Tibial nerve (tissue), 4 donors: ENCODE measurements at places on chromosomes 13 and 19. TPM values are rescaled to one million over a fixed set of nuclear protein-coding genes. Genes with fewer than 3 reads are reported as not detected.

DNA sequence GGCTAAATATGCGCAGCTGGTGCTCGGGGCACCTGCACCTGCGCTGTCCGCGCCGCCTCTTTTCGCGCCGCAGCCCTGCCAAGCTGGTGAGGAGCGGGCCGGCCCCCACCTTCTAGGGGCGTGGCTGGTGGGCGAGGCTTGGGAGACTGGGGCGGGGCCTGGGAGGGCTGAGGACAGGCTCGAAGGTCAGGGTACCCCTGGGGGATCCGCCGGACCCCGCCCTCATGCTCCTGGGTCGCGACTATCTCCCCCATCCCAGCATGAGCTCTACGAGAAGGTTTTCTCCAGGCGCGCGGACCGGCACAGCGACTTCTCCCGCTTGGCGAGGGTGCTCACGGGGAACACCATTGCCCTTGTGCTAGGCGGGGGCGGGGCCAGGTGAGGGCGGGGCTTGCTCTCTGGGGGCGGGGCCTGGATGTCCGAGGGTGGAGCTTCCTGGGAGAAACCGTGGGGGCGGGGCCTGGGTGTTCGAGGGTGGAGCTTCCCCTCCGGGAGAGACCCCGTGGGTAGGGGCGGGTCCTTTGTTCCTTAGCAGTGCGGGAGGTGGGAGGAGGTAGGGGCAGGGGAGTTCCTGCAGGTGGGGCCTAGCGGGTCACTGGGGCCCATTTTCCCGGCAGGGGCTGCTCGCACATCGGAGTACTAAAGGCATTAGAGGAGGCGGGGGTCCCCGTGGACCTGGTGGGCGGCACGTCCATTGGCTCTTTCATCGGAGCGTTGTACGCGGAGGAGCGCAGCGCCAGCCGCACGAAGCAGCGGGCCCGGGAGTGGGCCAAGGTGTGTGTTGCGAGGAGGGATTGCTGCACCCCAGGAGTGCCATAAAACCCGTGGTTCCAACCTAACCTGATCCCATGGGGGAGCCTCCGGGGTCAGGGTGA is 19.7 kb downstream of the PNPLA6 start:
- no peak for DNase-seq

GRCh38 chr13:37139356-37139755 is 33.9 kb upstream of the CSNK1A1L start:
- no peak for DNase-seq

DNA sequence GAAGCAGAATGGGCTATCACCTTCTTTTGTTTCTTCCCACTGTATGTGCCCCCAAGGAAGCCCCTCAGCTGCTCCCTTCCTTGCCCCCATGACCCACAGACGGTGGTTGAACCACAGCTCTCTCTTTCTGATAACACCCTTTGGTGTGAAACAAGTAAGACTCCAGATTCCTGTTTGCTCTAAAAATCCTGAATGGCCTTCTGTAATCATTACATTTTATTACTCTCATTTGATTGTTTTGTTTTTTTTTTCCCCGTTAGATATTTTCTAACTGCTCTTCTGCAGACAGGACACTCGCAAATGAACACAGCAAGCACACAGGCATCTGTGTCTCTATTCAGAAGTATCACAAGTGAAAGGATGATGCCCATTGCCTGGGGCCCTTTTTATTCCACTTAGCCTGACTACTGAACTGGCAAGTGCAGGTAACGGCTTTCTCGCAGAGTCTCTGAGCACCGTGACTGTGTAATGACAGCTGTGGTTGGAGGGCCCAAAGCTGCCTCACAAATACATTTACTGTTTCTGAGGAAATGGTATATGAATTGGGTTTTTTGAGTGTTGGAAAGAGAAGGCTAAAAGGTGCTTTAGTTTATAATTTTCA is 59.3 kb downstream of the OXGR1 start:
- DNase-seq: no peak

DNA sequence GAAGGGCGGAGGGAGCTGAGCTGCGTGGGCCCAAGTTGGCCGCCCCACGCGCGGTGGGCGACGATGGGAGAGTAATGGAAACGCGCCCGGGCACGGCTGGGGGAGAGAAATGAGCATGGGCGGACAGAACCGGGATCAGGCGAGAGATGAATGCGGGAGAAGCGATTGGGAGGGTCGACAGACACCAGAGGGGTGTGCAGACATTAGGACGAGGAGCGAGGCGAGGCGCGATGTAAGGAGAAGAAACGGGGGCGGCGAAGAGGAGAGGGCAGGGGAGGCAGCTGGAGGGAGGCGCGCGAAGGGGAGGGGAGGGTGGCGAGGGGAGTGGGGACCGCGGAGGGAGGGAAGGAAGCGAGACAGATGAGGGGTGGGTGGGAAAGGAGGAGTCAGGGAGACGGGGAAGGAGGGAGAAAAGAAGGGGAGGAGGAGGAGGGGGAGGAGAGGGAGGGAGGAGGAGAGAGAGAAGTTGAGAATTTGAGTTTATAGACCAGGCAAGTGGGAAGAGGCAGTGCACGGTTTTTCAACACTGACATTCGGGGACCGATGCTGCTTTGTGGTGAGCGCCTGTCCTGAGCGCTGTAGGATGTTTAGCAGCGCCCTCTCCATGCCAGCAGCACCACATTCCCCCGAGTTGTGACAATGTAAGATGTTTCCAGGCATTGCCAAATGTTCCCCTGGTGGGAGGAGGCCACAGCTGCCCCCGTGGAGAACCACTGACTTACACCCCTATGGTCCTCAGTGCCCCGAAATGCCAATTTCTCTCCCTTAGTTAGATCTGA is at the start of gene SHISA7:
Gene SHISA7, minus strand, starts transcription at position 256 of the 779 bp plus-strand sequence. CDS start 437 bp downstream, outside the sequence.
- DNase-seq: no peak

- DNase-seq: no peak
Measured at GRCh38 chr13:30832845-30833332, 73.2 kb upstream of the MEDAG start.

GRCh38 chr13:106241974-106242953 is 293.2 kb downstream of the EFNB2 start:
- no peak for DNase-seq

GRCh38 chr13:24281188-24282008 is 28.0 kb upstream of the C1QTNF9 start:
- DNase-seq: no peak

DNA sequence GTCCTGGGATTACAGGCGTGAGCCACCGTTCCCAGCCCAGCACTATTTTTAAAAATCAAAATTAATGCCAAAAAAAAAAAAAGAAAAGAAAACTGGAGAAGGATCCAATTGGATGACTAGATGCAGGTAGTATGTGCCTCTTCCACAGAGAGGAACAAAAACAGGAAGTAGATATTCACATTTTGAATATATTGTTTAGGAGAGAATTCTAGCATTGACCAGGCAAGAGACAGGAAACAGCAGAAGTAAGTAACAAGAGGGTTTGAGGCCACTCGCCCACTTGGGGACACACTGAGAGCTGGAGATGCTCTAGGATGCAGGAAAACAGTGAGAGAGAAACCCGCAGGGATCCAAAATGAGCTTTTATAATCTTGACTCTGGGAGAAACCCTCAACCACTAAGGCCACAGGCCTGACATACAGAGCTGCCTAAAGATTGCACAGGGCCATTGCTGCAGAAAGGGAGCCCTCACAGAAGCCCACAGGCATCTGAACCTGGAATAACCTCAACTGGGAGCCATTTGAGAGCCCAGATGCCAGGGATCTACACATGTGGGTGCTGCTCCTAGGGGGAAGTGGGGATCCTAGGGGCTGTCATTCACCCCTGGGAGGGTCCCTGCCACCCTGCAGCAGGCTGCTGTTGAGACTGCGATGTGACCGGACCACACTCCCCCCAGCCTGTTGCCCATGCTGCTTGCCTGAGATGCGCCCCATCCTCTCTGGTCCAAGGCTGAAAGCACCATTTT is 28.2 kb downstream of the IGFL2 start:
- no peak for DNase-seq

The KCNN4 gene
- 4.6 TPM for total RNA-seq

GRCh38 chr13:42494157-42494556 is 79.8 kb upstream of the TNFSF11 start:
- DNase-seq: no peak

- no peak for DNase-seq
Measured at GRCh38 chr19:10535613-10536012, 8.1 kb upstream of the ATG4D start.

The KLK3 gene
- total RNA-seq: not detected

The PIP5K1C gene
- total RNA-seq: 23.0 TPM

DNA sequence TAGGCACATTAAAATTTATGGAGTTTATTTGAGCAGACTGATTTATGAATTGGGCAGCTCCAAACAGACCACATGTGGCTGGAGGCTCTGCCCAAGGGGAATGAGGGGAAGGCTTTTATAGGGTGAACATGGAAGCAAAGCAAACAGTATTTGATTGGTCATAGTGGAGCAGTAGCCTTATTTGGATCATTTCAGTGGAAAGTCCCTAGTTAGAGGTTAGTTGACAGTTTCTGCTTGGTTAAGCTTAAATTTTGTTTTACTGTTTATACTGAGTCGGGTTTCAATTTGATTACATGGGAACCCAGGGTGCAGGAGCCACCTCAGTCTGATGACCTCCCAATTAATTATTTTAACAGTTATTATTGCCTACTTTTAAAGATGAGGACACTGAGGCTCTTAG is 140.5 kb downstream of the NDFIP2 start:
- no peak for DNase-seq

The MBD3L2B gene
- total RNA-seq: not detected

DNA sequence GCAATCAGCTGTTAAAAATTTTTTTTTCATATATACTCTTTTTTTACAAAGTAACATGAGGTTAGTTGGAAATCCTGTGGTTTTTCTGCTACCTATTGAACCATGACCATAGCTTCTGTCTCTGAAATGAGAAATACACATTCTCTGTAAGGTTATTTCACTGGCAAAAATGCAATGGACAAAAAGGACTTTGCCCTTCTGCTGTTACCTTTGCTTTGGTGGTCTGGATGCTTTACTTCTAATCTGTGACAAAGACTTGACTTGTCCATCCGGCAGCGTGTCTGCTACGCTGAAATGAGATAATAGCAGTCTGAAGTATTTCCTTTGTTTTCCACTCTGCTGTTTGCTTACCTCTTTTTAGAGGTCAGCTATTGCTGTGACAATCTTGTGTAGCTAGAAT is 412.8 kb downstream of the SLITRK6 start:
- no peak for DNase-seq

- no peak for DNase-seq
Measured at GRCh38 chr19:8206147-8207087, 2.8 kb upstream of the CERS4 start.

DNA sequence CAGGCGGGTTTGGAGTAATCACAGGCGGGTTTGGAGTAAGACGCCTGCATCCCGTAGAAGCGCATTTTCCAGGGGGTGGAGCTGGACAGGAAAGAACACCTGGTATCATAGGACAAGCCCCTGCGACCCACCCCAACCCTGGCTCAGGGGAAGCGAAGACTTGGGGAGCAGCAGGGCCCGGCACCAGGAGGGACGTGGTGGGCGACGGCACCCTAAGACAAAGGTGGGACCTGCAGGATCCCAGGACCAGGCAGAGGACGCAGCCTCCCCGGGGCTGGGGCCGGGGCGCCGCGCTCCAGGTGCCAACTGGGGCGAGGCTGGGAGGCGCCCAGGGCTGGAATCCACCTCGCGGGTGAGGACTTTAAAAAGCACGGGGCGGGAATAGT is 520 bp downstream of the ZNF600 start:
- no peak for DNase-seq

DNA sequence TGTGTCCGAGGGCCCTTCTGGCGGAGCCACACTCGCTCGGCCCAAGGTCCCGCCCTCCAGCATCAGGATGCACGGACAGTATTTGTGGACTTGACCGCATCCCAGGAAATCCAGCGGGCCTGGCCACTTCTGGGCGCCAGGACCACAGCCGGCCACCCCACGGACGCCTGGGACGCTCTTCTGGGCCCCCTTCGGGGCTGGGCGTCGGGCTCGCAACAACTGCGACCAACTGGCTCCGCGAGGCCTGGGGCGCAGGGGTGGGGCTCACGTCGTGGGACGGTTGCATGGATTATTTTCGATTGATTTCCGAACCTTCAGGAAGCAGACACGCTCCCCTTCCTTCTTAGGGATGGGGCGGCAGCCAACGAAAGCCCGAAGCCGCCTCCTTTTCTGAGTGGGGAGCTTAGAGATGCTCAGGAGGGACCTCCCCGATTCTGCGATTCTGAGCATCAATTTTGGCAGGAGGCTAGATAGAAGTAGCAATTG is 521 bp upstream of the NUP58 start:
- DNase-seq: no peak

DNA sequence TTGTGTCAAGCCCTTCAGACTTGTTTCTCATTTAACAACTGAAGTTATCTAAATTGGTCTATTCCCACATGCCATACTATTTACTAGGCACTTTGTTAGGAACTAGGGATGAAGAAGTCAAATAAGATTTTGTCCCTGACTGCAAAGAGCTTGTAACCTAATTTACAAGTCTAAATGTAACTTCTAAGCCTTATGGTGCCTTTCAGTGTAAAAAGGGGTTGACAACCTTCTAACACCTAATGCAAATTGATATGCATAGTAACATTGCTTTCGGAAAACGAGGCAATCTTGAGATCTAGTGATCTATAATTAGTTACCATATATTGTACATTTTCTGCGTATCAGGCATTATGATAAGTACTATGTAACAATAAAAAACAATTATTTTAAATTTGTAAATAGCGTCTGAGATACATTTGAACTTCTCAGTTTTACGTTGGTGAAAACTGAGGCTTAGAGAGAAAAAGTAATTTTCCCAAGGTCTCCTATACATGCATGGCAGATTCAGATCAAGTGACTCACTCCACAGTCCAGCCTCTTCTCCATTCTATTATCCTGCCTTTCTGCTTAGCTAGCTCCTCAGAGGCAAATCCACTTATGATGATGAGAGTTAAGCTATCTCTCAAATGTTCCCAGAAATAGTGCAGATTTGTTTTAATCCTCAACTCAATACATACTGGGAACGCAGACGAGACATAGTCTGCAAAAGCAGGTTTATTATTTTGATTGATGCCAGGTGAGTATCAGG is 764.9 kb upstream of the SLITRK5 start:
- DNase-seq: no peak

- DNase-seq: no peak
Measured at GRCh38 chr13:79386125-79386826, 19.8 kb downstream of the RBM26 start.

The SCEL gene
- not detected for total RNA-seq

The RASIP1 gene
- total RNA-seq: 18.6 TPM

- DNase-seq: no peak
Measured at GRCh38 chr19:8396563-8397203, 6.5 kb downstream of the RAB11B start.
